Ureter (tissue), 1 donor: ENCODE measurements at places on chromosomes 3 and 15. TPM values are rescaled to one million over a fixed set of nuclear protein-coding genes. Genes with fewer than 3 reads are reported as not detected.

The GP5 gene
- total RNA-seq = 0.21 TPM

DNA sequence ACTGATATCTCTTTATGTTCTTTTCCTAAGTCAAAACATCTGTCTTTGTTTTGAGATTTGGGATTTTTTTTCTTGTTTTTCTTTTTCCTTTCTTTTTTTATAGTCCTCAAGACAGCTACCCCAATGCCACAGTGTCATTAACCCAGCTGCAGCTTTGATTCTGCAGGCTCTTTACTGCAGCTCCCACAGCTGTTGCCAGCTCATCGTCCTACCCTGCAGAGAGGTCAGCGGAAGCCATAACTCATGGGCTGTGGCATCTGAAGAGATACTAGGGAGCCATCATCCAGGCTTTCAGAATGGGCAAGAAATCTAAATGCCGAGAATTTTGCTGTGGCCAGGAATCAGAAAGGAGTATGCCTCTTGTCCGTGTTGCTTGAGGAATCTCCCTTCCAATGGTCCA, 44.3 kb upstream of the SLC24A5 start:
- DNase-seq = no peak

The PBRM1 gene
- total RNA-seq = 82.3 TPM

The GHRL gene
- total RNA-seq = 0.81 TPM

- DNase-seq = no peak
These were observed 10.9 kb upstream of the CHAC1 start for GRCh38 chr15:40942337-40942854.

- DNase-seq = no peak
These were observed 107.1 kb upstream of the LINGO1 start for GRCh38 chr15:77739591-77740378.
